ENCODE measurements at places on chromosomes 13 and 19.

DNA sequence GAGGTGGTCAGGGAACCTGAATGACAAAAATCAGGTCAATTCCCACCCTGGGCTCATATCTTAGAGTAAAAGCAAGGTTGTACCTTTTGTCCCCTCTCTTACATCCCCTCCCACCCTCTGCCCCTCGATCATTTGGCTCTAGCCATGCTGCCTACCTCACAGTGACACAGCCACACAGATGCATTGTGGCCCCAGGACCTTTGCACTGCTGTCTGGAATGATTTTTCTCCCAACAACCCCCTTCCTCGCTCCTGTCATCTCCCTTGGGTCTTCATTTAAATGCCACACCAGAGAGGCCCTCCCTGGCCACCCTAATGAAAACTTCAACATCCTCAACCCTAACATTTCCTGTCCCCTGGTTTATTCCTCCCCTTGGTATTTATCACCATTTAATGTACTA is 4.3 kb downstream of the MYH14 start:
- DNase-seq = no peak

GRCh38 chr13:52012512-52012836 is 276 bp downstream of the ALG11 start:
- no peak for DNase-seq

DNA sequence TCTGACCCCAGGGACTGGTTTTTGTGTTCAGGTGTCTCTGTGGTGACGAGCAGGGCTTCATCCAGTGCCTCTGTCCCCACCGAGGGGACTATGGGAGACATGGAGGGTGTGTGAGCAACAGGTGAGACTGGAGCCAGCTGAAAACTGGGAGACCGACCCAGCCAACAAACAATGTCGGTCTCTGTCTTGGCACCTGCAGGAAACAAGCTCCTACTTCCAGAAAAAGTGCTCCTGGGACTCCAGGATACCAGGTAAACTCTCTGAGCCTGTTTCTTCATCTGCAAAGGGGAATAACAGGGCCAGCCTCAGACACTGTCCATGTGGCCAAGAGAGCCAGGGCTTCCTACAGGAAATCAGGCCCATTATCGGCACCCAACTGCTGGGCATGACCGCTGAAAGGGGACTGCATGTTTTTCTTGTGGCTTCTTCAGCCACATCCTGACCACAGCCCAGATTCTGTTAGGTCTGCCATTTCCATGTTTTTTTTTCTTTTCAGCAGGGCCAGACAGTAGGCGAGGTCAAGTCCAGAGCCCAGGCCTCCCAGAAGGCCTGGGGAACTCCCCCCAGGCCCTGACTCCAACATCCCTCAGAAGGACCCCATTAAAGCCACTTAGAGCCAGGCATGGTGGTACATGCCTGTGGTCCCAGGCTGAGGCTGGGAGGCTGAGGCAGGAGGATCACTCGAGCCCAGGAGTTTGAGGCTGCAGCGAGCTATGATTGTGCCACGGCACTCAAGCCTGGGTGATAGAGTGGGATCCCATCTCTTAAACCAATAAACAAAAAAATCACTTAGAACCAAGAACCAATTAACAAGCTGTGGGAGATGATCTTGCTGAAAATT is 836 bp upstream of the BST2 start:
- DNase-seq = no peak

GRCh38 chr13:31274390-31274789 is 74.6 kb downstream of the B3GLCT start:
- DNase-seq = peak; percentile 13

- no peak for DNase-seq
Measured at GRCh38 chr13:96112936-96113335, 23.0 kb downstream of the HS6ST3 start.

DNA sequence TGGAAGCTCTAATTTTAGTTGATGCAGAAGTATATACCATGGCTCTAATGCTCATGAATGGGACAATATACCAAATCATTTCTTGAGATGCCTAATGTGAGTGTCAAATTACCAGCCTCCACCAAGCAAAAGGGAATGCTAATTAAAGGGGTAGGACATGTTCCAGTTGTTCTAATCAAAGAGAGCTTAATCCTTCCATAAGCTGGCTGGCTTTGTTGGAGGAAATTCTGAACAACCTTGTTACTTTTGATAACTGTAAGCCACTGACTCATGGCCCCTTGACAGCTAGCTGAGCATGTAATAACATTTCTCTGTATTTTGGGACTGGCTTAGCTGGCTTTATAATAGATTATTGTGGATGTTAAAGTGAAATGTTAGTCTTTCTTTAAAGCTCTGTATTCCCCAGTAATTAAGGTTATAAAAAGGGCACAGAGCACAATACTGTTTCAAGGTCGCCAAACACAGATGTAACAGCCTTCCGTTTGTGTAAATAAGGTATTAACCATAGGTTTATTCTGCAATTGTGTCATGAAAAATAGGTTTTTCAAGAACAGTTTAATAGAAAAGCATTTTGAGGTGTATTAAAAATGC is 1194.0 kb downstream of the PCDH9 start:
- DNase-seq = peak; percentile 14

GRCh38 chr13:33541456-33541855 is 255.9 kb upstream of the STARD13 start:
- peak; percentile 8 for DNase-seq

DNA sequence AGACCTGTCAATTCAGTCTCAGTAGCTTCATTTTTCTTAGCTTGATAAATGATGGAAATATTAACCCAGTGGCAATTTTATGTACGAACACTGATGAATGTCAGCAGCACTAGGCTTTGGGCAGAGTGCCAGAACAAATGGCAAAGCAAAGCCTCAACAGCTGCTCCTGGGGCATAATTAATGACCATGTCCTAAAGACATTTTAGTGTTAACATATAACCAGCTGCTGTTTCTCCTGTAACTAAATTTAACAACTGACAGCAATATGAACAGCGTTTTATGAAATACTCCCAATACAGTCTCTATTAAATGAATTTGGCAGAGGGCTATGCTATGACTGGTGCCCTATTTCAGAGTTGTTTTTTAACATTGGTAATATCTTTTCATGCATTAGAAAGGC is 47.1 kb downstream of the ZNF568 start:
- no peak for DNase-seq

DNA sequence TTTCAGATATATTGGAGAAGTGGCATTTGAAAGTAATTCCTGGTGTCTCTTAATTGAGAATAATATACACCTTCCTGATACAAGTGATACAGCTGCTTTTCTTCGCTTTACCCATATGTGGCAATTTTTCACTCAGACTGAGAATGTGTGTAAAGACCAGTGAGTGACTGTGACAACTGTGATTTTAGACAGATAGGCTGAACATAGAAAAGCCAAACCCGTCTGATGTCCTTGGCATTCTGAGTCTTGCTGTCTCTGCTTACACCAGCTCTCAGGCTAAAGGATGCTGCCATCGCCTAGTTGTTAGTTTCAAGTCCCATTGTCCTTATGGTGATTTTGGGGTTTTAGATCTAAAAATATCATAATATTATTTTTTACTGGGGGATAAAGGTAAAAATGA is 492.6 kb downstream of the RFC3 start:
- DNase-seq = no peak

DNA sequence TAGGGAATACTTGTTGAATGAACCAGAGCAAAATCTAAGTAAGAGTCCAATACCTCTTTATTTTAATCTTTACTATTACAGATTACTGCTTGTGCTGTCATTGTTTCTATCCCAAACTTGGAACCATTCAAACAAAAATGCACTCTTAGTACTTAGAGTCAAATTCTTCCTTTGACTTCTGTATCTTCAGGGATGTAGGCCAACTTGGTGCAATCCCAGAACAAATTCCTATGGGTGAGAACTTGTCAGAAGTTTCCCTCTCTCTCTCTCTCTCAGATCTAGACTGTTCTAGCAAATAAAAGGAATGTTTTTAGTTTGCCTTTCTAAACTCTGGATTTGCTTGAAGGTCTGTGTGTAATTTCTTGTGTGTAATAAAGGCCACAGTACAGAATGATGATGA is 329.0 kb upstream of the TMTC4 start:
- no peak for DNase-seq

- peak; percentile 99 for DNase-seq
Measured at GRCh38 chr13:31162151-31163008, 676 bp upstream of the HSPH1 start.

GRCh38 chr13:40503011-40503410 is 163.4 kb downstream of the FOXO1 start:
- no peak for DNase-seq

DNA sequence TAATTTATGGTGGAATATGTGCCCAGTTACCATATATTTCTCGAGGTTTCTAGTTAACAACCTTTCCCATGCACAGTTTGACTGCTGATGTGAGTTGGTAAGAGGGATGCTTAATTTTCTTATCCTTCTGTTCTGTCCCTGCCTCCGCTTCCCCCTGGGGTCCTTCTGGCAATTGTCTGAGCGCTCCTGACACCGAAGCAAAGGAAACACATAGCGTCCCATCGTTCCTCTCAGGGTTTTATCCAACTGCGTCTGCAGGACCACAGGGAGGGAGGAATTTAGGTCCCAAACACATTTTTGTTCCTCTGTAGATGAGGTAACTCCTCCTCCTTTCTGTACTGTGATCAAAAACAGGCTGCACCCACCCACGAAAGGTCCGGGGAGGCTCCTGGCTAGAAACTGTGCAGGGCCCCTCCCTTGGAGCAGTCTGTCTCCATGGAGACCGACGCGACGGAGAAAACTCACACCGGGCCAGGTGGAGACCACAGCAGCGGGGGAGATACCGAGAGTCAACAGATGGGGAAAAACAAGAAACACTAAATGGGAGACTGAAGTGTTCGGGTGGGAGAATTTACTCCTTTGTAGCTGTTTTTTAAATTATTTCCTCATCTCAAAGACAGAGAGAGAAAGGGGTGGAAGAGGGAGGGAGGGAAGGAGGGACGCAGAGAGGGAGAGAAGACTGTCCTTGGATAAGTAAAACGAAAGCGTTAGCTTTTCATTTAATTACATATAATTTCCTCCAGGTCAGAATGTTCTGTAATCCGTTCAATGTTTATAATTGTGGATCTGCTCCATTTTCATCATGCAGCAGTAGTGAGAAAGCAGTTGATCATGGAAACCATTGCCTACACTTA is 191.8 kb upstream of the NBEA start:
- peak; percentile 55 for DNase-seq

- no peak for DNase-seq
Measured at GRCh38 chr19:39837978-39838377, 4.0 kb upstream of the DYRK1B start.

DNA sequence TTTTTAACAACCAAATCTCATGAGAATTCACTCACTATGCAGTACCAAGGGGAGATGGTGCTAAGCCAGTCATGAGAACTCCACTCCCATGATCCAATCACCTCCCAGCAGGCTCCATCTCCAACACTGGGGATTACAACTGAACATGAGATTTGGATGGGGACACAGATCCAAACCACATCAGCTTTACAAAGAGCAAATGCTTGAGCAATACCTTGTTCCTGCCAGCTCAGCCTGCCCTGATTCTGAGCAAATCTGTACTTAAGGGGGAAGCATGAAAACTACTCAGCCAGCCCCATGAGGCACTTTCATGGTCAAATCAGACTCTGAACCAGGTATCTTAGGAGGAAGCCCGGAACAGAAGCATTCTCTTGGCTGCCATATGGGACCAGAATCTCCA is 259.9 kb downstream of the TBC1D4 start:
- peak; percentile 69 for DNase-seq

- no peak for DNase-seq
Measured at GRCh38 chr19:48118131-48118517, 7.5 kb upstream of the PLA2G4C start.

- no peak for DNase-seq
Measured at GRCh38 chr13:74567485-74567884, 433.3 kb upstream of the KLF12 start.

- peak; percentile 67 for DNase-seq
Measured at GRCh38 chr19:49718511-49718910, 27.6 kb downstream of the CPT1C start.

GRCh38 chr13:97434397-97435201 is 630 bp downstream of the RAP2A start:
- DNase-seq = peak; percentile 28

DNA sequence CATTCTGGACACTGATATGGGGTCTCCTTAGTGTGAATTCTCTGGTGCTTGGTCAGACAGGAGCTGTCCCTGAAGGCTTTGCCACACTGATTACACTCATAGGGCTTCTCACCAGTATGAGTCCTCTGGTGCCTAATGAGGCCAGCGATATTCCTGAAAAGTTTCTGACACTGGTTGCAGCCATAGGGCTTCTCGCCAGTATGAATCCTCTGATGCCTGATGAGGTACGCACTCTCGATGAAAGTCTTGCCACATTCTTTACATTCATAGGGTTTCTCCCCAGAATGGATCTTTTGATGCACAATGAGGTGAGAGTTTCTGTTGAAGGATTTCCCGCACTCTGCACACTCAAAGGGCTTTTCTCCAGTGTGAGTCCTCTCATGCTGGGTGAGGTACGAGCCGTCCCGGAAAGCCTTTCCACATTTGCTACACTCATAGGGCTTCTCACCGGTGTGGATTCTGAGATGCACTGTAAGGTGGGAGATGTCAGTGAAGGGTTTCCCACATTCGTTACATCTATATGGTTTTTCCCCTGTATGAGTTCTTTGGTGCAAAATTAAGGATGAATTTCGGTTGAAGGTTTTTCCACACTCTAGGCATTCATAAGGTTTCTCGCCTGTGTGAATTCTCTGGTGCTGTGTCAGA is 22.4 kb downstream of the ZNF329 start:
- no peak for DNase-seq

DNA sequence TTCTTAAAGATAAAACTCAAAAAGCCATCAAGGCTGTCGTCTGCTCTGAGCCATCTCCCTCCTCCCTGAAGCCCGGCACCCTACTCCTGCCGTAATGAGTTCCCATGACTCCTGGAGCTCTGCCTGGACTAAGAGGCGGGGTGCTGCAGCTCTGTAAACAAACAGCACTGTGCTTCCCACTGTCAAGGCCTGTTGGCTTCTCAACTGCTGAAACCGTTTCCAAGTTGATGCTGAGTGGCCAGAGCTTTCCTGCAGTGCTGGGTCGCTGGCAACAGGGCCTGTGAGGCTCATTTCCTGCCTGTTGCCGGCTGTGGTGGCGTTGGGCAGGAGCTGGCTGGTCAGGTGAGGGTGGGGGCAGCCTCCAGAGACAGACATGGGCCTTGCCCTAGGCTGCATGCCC is 26.7 kb upstream of the ISYNA1 start:
- peak; percentile 89 for DNase-seq

DNA sequence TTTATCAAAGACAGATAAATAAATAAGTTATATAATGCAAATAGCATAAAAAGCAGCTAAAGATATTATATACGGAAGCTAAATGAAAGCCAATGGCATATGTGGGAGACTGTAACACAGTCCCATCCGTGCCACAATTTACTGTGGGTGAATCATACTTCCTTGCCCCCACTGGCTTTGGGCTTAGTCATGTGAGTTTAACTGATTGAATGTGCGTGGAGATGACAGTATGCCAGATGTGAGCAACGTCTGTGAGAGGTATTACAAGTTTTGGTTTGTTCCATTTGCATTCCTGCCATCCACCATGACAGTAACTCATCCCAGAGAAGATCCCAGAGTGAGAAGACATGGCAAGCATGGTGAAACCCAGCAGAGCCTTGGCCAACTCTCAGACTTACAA is 340.0 kb downstream of the SUCLA2 start:
- peak; percentile 79 for DNase-seq

- DNase-seq = peak; percentile 83
Measured at GRCh38 chr19:6126335-6126974, 9.0 kb upstream of the ACSBG2 start.

Measured in fibroblast of pulmonary artery (primary cell).